Caudate nucleus (tissue), 63 donors: ENCODE measurements at places on chromosomes 12 and 14.

- DNase-seq, result no peak
Observed at GRCh38 chr12:41706376-41706775, 438.3 kb downstream of the GXYLT1 start.

GRCh38 chr14:51628238-51628637, 23.5 kb upstream of the FRMD6 start:
- no peak for DNase-seq

GRCh38 chr14:20503898-20504297, 1.4 kb upstream of the RNASE10 start:
- no peak for DNase-seq

DNA sequence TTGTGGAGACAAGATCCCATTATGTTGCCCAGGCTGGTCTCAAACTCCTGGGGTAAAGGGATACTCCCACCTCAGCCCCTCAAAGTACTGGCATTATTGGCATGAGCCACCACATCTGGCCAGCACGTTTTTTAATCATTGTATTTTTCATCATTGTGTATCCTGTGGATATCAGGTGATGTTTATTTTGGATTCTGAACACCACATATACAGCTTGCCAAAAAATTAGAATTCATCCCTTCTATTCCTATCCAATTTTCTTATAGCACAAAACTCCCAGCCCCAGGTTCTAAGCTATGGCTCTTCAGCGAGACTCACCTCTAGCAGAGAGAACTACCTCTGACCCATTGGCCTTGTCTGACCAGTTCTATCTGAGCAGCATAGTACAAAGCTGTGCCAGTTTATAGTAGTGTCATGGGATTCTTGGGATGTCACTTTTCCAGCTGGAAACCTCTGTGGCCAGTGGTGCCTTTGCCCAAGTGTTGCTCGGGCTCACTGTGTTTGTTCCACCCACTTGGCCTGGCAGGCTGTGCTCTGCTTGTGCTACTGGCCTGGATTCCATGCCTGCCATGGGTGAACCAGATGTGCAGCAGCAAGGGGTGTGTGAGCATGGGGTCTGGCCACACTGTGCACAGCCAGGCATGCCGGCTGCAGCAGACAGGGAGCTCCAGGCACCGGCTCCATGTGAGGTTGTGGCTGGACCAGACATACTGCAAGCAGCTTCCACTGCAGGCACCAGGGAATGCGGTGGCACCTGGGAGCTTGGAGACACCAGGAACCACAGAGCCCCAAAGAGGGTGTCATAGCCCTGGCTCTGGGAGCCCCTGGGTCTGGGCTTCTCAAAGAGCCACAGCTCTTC, 37.2 kb downstream of the TIMELESS start:
- DNase-seq, result no peak

DNA sequence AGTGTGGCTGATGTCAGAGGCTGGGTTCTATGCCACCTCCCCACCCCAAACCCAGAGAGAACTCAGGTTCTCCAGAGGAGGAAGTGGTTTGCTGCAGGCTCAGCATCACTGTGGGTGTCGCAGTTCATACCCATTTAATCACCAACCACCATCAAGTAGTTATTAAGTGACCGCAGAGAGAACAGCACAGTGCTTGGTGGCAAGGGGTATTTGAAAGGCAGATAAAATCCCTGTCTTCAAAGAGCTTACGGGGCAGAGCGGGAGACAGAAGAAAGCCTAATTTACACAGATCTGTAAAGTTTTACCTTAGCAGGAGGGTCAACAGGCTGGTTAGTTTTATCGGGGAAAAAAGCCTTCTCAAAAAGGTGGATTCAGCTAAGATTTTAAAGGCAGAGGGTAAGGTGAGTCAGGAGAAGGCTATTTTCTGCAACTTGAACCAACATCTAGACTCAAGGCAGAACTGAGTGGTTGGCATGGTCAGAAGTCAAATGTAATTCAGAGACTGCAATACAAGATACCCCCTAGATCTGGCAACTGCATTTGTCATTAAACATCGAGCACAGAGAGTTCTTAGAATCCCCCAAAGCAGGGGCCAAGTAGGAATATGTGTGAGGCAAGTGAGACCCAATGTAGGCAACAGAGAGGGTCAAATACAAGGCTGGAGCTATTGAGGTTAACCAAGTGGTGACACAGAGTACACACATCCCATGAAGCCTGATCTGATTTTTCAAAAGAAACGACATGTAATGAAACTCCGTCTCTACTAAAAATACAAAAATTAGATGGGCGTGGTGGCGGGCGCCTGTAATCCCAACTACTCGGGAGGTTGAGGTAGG, 13.2 kb downstream of the PXN start:
- no peak for DNase-seq

GRCh38 chr14:31962920-31963319, 114.2 kb upstream of the ARHGAP5 start:
- DNase-seq, result peak; percentile 10

GRCh38 chr14:91303091-91303923, 58.8 kb upstream of the GPR68 start:
- no peak for DNase-seq

DNA sequence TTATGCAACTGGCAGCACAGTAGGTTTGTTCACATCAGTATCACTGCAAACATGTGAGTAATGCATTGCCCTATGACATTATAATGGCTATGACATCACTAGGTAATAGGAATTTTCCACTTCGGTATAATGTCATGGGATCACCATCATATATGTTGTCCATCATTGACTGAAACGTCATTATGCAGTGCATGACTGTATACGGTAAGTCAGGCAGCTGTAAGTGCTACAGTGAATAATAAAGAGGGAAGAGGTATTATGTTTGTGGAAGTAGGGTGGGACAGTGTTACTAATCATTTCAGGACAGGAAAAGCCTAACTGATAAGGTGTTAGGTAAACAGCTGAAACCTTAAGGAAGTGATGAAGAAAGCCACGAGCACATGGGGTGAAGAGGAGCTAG, 68.1 kb downstream of the ANO4 start:
- no peak for DNase-seq

GRCh38 chr12:11716794-11717518, 67.5 kb downstream of the ETV6 start:
- no peak for DNase-seq

DNA sequence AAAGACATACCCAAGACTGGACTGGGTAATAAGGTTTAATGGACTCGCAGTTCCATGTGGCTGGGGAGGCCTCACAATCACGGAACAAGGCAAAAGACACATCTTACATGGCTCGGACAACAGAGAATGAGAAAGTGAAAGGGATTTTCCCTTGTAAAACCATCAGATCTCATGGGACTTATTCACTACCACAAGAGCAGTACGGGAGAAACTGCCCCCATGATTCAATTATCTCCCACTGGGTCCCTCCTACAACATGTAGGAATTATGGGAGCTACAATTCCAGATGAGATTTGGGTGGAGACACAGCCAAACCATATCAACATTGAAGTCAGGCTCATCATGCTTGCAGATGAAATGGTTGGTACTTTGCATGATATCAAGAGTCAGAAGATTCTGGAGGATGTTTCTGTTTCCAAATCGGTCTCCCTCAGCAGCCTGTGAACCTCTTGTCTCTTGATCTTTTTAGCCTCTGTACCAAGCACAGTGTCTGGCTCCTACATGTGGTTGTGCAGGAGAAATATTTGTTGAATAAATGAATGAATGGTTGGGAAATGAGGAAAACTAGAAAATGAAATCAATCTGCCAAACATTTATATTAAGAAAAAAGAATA, 98.6 kb downstream of the VRK1 start:
- DNase-seq, result no peak

DNA sequence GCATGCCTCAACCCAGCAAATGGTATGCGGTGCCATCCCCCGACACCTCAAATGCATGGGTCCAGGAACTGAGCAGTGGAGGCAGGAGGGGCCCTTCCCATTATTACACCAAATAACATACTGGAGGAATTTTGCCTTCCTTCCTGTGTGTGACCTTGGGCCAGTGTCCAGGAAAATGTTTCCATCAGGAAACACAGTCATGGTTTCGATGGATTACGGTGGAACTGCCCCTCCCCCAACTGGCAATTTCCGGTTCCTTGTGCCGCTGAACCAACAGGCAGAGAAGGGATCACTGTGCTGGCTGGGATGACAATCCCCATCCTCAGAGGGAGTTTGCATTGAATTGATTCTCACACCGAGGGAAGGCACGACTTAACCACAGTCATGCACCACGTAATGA, 9.1 kb upstream of the CDC42BPB start:
- DNase-seq, result no peak
